Stimulated activated CD4-positive, alpha-beta T cell treated with anti-CD3 and anti-CD28 coated beads, Interleukin-12 subunit alpha, Interleukin-12 subunit beta, amount 100 ng/mL, for 24 hours (primary cell): ENCODE measurements at places on chromosomes 7 and 10.

DNA sequence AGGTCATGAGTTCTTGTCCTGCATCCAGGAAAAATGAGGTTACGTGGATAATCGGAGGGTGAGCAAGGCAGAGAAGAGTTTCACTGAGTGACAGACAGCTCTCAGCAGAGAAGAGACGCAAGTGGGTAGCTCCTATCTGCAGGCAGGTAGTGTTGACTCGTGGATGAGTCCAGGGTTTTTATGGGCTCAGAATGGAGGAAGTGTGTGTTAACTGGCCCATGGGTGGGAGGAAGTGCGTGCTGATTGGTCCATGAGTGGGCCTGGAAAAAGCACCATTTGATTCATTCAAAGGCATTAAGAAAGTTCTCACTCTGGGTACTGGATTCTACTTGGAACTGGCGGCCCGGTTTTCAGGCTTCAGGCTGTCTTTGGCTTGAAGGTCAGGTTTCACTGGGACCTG lies 4.8 kb upstream of the DMTF1 start:
- no peak for DNase-seq

DNA sequence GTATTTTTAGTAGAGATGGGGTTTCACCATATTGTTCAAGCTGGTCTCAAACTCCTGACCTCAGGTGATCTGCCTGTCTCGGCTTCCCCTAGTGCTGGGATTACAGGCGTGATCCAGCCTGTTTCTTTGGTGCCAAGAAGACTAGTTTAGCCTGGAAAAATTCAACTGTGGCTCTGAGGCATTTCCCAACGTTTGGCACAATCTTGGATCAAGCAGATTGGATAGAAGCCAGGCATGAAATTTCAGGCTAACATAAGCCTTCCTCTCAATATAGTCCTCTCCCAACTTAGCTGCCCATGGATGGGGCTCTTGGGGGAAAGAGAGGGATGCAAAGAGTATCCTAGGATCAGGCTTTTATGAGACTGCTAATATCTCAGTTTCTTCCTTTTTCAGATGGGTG lies 53.8 kb downstream of the APBB1IP start:
- no peak for DNase-seq

- no peak for DNase-seq
Measured at GRCh38 chr10:71521504-71522441, 125.1 kb downstream of the CDH23 start.

GRCh38 chr7:45443263-45443662 lies 130.9 kb upstream of the ADCY1 start:
- no peak for DNase-seq

DNA sequence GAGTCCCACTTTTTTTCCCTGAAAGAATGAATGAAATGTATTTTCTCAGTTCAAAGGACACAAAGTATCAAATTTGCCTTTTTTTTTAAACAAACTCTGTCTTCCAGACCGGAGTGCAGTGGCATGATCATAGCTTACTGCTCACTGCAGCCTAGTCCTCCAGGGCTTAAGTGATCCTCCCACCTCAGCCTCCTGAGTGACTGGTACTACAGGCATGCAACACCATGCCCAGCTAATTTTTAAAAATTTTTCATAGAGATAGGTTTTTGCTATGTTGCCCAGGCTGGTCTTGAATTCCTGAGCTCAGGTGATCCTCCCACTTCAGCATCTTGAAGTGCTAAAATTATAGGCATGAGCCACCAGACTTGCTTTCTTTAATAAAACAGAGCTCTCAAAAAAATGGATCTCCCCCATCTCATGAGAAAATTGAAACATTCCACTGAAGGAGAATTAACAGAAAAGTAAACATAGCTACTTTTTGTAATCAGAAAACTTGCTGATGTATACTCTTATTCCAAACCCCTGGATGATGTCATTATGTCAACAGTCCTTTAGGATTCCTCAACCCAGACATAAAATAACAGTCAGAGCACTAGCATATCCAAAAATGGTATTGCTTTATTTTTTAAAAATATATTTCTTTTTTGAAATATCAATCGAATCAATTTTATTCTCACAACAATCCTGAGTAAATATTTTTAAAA lies 12.3 kb upstream of the TRDMT1 start:
- DNase-seq = no peak

DNA sequence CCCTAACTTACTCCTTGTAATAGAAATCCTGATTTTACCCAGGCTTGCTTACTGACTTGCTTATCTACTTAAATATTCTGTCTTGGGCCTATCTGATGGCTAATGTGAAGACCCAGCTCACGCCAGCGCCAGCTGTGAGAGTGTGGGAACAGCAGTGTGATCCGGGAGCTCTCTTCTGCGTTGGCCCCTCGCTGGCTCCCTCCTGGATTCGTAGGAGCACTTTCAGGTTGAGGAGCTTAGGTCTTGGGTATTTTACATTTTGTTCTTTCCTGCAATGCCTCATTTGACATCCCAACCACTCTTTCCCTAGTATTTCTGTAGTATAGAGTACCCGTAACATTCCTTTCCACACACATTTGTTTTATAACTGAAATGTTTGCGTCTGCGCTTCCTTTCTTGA lies 51.7 kb downstream of the CREM start:
- no peak for DNase-seq

DNA sequence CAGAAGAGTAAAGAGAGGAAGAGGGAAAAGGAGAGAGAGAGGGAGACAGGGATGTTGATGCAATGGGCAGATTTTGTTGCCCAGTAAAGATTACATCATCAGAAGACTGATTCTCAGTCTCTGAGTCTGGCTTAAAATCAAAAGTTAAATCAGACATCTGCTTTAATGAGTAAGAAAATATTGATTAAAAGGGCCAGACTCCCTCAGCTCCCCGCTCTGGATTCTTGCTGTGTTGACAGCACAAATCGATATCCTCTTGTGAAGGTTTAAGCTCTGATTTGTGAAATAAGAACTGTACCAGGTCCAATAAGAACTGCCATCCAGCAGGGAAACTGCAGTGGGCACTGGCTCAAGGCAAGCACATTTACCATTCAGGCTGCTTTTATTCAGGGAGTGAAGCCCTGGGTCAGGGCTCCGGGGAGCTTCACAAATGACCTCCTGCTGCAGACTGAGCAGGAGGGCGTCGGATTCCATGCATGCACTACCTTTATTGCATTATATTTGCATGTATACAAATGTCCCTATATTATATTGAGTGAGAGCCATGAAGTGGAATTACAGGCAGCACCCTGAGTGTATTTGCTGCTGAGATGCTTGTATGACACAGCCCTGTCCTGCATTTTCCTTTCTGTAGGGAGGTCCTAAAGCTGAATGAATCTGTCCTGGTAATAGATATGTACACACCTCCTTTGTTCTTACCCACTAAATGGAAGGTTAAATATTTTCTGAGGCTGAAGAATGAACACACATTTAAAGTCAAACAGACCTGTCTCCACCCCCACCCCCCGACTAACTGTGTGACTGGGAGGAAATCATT lies 401.5 kb downstream of the REEP3 start:
- DNase-seq = no peak

- no peak for DNase-seq
Measured at GRCh38 chr10:92972066-92972870, 88.3 kb upstream of the CYP26C1 start.

- no peak for DNase-seq
Measured at GRCh38 chr7:158781217-158781973, 47.9 kb downstream of the ESYT2 start.

- no peak for DNase-seq
Measured at GRCh38 chr7:50655020-50655419, 89.8 kb upstream of the DDC start.

GRCh38 chr10:70782746-70783680 lies 2.2 kb downstream of the TBATA start:
- no peak for DNase-seq

- DNase-seq = no peak
Measured at GRCh38 chr10:84957427-84957826, 629.0 kb downstream of the CCSER2 start.

DNA sequence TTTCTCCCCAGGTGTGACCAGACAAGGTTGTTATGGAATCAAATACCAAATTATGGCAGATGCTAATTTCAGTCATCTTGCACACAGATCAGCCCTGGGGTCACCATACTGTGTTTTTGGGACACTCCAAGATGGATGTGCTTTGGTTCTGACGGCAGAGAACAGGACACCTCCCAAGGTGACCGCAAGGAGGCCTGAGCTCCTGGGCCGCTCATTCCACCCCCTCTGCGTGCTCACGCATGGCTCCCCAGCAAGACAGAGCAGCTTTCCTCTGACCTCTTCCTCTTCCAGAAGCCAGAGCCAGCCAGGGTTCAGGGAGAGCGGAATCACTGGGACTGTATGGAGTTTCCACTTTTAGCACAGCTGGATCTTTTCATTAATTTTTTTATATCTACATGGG lies 402.8 kb downstream of the DNAJB6 start:
- DNase-seq = no peak

DNA sequence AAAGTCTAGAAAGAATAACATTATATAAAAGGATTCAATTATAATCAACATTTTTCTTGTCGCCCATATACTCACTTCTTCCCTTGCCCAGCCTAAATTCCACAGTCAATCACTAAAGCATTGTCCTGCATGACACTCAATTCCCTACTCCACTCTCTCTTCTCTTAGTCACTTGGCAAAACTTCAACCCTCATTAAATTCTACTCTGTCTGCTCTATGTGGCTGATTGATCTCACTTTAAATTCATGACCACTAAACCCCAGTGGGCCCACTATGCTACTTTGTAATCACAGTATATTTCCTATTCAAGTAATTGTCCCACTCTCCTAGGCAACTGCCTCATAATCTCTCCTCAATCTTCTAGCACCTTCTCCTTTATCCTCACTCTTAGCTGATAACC lies 54.1 kb downstream of the MTERF1 start:
- no peak for DNase-seq
